Activated CD4-positive, alpha-beta T cell treated with anti-CD3 and anti-CD28 coated beads, Interleukin-2, Interleukin-6, amounts not matched to agents 100 ng/mL and 50 ng/mL, durations not matched to agents 16 hours and 8 hours (primary cell): ENCODE measurements at places on chromosomes 6 and 20.

DNA sequence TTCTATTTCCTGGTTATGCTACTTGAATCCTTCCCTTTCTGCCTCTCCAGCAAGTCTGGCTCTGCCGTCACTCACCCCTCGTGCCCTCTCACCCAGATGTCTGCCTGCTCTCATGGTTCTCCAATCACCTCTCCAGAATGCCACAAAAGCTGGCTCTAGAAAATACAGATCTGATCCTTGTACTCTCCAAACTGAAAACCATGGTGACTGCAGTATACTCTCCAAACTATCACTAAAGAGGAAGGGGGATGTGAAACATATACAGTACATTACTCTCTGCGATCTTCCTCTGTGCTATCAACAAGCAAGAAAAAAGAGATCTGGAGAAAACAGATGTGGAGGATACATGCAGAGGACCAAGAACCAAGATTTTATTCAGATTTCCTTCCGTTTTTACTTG is 91.1 kb downstream of the ATXN1 start:
- DNase-seq = peak; percentile 48

- no peak for DNase-seq
Observed at GRCh38 chr6:136772685-136773472, 19.4 kb downstream of the MAP3K5 start.

DNA sequence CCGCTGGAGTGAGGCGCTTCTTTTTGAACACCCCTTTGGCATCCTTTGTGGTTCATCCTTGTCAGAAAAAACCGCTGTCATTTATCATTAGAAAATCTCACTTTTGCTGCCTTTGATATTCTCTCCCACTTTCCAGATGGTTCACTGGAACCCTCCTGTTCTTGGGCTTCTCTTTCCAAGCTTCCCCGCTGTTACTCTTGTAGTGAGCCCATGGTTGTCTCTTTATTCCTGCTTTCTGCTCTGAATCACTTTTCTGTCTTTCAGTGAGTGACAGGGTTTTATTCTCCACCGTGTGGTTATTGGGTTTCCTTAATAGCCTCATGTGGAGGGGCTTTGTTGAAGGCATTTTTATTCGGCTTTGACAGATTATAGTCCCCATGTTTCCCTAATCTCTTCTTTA is 117.0 kb downstream of the FARS2 start:
- no peak for DNase-seq

- DNase-seq = no peak
Observed at GRCh38 chr6:81820980-81821379, 68.5 kb upstream of the TENT5A start.

- DNase-seq = no peak
Observed at GRCh38 chr6:132661906-132662305, 2.9 kb upstream of the TAAR1 start.

DNA sequence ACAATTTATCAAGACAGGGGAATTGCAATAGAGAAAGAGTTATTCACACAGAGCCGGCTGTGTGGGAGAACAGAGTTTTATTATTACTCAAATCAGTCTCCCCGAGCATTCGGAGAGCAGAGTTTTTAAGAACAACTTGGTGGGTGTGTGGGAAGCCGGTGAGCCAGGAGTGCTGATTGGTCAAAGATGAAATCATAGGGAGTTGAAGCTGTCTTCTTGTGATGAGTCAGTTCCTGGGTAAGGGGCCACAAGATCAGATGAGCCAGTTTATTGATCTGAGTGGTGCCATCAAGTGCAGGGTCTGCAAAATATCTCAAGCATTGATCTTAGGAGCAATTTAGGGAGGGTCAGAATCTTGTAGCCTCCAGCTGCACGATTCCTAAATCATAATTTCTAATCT is 50.0 kb upstream of the ECI2 start:
- peak; percentile 88 for DNase-seq

- DNase-seq = no peak
Observed at GRCh38 chr20:31967830-31968249, at the start of gene XKR7. XKR7 (plus strand) TSS chr20:31968151; CDS start chr20:31968176, 25 bp downstream.

- DNase-seq = no peak
Observed at GRCh38 chr6:167795321-167795811, 31.3 kb upstream of the AFDN start.

DNA sequence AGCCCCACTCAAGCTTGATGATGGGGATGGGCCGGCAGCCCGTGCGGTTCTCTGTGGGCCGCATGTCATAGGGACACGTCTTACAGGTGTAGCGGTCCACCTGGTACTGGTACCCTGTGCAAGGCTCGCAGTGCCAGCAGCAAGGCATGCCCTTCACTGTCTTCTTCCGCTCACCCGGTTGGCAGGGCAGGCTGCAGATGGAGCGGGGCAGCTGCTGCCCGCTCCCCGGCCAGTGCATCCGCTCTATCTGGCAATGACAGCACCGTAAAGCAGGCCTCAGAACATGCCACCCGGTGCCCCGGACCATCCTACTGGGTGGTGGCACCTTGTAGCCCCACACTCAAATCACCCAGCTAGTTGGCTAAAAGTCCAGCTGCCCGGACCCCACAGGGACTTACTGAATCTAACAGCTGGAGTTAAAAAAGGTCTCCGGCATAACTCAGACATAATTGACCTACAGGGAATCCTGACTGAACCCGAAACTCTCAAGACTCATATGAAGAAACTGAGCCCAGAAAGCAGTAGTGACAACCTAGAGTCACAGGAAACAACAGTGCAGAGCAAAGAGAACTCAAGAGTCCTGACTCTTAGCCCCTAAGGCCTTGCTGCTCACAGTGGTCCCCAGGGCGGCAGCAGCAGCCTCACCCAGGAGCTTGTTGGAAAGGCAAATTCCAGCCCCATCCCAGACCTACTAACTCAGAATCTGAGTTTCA is 109.4 kb downstream of the GRM4 start:
- peak; percentile 63 for DNase-seq

DNA sequence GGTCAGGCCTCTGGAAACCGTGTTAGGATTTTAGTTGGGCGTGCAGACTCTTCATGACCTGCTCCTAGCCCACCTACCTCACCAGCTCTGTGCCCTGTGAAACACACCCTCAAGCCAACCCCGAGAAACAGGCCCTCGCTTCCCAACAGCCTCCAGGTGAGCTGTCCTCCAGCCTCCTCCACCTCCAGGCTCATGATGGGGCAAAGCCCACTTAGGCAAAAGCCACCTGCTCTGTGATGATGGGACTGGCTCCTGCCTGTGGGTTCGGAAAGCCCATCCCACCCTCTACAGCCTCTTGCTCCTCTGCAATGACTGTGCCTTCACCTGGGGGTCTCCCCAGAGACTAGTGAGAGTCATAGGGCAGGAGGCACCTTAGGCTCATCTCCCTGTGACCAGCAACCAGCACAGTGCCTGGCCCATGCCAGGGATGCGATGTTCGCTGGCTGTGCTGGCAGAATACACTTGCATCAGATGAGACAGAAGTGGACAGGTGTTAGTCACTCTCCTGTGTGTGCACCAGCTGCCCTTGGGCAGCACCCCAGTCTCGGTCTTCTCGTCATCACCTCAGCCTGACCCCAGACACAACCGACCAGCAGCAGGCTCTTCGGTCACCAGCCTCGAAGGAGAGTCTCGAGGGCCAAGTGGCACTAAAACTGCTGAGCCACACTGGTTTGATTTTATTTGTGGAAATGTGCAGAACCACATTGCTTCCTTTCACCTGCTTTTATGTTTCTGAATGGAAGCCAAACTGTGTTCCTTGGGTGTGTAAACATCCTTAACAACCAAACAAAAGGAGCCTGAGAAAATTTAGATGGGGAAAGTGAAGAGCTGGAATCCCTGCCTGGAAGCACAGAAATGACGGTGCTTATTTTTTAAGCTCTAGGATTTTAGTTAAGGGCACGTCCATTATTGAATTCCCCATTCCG is 10.7 kb downstream of the PXDC1 start:
- no peak for DNase-seq

DNA sequence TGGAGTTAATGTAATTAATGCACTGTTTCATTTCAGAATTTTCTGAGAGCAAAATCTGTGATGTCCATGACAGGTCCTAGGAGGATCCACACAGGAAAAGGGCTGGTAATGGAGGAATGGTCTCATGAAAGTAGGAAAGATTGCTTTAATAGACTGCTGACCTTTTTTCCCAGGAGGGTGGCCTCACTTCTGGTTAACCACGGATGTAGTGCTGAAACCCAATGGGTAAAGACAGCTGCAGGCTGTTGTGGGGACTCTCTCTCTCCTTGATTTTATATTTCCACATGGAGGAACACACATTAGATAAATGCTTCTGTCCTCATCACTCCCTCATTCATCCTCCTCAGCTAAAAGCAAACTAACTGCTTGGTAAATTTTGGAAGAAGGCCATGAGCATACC is 23.6 kb upstream of the RIPOR2 start:
- no peak for DNase-seq

- no peak for DNase-seq
Observed at GRCh38 chr6:131379948-131380347, 193.1 kb upstream of the ARG1 start.

DNA sequence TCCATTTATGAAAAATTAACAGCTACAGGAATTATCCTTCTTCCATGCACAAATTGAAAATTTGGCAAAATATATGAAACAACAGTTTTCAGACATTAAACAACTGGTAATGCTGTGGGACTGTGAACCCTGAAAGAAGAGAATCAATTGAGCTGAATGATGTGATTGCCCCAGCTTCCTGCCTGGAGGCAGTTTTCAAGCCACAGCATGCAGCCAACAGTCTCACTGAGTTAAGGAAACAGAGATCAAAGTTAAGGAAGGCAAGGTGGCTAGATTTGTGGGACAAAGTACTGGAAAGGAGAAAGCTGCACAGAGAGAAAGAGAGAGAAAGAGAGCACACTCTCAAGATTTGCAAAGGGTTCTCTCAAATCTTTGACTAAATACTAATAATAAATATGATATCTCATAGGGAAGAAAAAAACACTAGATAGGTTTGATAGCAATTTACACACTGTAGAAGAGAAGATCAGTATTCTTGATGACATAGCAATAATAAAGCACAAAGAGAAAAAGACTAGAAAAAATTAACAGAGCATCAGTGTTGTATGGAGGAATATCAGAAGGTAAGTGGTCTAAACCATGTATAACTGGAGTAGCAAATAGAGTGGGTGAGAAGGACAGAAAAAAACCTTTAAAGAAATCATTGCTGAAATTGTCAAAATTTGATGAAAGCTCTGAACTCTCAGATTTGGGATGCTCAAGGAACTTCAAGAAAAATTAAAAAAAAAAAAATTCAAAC is 70.1 kb upstream of the CNKSR3 start:
- no peak for DNase-seq

- DNase-seq = no peak
Observed at GRCh38 chr6:3800850-3801591, 48.2 kb upstream of the FAM50B start.

- no peak for DNase-seq
Observed at GRCh38 chr20:46364670-46365486, 41.5 kb downstream of the ELMO2 start.

GRCh38 chr6:3557336-3557735 is 100.5 kb upstream of the SLC22A23 start:
- DNase-seq = no peak

GRCh38 chr20:40702504-40702903 is 13.5 kb upstream of the MAFB start:
- no peak for DNase-seq

DNA sequence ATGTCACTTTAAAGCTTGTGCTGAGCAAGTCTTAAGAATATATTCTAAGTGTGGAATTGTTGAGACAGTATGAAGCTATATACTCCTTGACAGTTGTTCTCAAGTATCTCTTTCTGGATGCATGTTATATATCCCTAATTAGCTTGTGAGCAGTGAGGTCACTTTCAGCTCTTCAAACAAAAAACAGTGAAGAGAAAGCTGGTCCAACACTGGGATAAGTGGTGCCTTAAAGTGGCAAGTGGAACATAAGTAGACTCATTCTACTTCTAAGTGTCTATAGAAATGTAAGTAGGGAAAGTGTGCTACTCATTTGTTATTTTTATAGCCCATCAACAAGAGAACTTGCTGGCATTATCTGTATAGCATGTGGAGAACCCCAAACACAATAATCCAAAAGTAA is 133.1 kb upstream of the BACH2 start:
- no peak for DNase-seq

DNA sequence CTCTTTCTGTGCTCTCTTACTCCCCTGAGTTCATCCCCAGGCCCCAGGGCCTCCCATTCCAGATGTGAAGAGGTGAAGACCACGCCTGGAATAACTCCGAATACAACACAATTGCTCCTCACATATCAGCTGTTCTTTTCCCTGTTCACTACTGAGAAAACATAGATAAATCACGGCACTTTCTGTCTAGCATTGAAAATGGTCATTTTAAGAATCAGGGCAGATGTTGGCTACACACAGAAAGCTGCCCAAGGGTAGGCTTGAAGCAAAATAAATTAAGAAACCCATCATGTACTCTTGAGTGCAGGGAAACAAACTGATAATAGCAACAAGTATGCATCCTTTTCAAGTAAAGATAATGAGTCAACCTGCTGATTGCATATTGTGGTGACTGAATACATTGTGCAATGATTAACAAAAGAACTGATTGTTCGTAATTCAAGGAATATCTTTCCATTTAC is 382.5 kb downstream of the PRKN start:
- DNase-seq = no peak

- DNase-seq = no peak
Observed at GRCh38 chr6:87755708-87756671, 54.0 kb upstream of the AKIRIN2 start.

GRCh38 chr20:19993958-19994669 is 23.0 kb upstream of the NAA20 start:
- no peak for DNase-seq

GRCh38 chr6:152341596-152341995 is 295.6 kb downstream of the SYNE1 start:
- no peak for DNase-seq

DNA sequence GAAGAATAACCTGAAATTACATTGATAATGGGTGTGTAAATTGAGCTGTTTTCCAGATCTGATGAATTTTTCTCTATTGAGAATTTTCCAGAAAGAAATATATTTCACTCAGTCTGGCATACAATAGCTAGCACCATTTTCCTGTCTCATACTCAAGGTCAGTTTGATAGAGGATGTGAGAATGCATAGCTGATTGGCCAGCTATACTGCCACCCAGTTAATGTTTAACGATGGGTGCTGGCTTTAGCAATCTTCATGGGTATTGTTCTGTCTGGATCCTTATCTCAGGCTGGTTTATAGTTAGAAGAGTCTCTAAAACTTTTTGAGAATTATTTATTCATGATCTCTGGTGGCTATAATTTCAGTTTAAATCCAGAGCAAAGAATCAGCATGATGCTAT is 147.4 kb downstream of the HDGFL1 start:
- DNase-seq = no peak

DNA sequence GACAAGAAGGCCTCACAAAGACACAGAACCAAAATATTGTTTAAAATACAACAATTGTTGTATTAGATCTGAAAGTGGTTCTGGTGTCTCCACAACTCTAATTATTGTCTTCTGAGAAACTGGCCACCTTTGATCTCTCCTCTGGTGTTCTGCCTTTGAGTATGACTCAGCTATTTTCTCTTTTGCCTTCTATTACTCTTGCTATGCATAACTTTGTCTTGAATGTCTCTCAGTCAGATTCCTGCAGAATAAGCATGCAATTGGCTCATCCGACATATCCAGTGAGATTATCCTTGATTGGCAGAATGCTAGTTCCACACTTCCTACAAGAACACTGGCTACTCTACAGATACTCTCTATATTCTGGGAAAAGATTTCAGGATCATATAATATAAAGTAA is 14.3 kb upstream of the EPM2A start:
- DNase-seq = peak; percentile 13

- DNase-seq = no peak
Observed at GRCh38 chr6:147434516-147434915, 74.0 kb upstream of the SAMD5 start.

GRCh38 chr6:13550656-13551055 is 23.7 kb upstream of the SIRT5 start:
- no peak for DNase-seq
